Stimulated activated CD8-positive, alpha-beta memory T cell treated with anti-CD3 and anti-CD28 coated beads, Interleukin-4, amount 100 ng/mL, for 4 hours (primary cell): ENCODE measurements at places on chromosomes 13 and 19.

DNA sequence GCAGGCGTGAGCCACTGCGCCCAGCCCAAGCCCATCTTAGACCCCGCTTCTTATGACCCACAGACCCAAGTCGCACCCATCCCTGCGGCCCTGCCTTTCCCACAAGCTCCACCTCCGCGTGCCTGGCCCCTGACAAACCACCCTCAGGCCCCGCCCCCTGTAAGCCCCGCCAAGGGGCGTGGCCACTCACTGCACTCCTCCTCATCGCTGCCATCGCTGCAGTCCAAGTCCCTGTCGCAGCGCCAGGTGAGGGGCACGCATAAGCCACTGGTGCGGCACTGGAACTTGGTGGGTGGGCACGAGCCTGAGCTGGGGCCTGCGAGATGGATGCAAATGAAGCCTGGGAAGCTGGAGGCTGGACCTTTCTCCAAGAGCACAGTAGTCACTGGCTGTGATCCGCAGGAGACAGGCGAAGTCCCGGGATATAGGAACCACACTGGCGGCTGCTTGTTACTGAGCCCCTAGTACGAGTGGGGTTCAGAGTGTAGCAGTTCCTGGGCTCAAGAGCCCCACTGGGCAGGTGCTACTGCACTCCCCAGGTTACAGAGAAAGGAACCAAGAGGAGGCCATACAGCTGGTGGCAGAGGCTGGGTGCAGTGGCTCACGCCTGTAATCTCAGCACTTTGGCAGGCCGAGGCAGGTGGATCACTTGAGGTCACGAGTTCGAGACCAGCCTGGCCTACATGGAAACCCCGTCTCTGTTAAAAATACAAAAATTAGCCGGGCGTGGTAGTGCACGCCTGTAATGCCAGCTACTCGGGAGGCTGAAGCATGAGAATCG, 3.1 kb downstream of the CD320 start:
- DNase-seq: no peak

DNA sequence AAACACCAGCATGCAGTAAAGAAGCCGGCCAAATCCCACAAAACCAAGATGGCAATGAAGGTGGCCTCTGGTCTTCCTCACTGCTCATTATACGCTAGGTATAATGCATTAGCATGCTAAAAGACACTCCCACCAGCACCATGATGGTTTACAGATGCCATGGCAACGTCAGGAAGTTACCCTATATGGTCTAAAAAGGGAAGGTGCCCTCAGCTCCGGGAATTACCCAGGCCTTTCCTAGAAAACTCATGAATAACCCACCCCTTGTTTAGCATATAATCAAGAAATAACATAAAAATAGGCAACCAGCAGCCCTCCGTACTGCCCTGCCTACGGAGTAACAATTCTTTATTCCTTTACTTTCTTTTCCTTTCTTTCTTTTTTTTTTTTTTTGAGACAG, 21.1 kb upstream of the PLEKHF1 start:
- no peak for DNase-seq

DNA sequence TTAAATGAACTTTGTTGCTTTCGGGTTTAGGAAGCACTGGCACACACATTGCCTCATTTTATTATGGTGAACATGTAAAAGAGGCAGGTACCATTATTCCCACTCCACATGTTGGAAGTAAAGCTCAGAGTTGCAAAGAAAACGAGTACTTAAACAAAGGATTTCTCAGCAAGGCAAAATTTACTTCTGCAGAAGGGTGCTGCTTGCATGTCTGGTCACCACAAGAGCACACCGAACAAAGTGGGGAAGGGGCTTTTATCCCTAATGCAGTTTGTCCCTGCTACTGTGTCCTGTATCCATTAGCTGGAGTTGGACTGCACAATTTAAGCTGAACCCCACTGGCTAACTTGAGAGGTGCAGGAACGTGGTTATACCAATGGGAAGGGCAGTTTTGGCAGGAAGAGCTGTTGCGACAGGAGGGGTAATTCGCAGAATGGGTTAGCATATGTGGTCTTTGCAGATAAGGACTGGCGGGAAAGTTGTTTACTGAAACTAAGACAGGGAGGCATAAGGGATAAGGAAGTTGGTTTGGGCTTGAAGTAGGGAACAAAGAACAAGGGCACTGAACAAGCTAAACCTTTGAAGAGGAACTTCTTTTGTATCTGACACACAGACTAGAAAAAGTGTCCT, 545.5 kb downstream of the UQCRFS1 start:
- DNase-seq: no peak

DNA sequence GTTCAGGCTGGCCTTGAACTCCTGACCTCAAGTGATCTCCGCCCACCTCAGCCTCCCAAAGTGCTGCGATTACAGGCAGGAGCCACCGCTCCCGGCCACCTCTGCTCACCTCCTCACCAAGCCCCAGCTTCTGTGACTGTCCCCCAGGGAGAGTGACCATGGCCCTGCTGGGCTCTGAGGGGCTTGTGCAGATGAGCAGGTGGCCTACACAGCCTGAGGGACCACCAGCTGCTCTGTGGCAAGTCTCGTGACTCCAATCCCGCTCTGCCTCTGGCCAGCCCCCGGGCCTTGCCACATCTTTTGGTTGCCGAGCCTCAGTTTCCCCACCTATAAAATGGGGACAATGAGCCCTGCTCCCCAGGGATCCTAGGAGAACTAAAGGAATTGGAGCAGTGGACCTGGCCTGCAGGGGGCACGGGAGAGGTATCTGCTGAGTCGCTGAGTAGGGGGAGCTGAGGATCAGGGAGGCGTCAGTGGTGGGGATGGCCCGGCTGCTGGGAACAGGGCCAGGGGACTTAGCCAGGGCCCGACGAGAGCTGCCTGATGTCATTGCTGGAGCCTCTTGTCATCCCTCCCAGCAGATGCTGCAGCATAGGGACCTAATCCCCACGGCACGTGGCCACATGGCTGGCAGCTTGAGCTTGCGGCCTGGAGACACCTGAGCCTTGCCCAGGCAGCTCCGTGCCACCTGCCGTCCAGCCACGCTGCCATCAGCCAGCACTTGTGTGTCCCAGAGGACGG, 74.7 kb downstream of the GADD45B start:
- DNase-seq: no peak

DNA sequence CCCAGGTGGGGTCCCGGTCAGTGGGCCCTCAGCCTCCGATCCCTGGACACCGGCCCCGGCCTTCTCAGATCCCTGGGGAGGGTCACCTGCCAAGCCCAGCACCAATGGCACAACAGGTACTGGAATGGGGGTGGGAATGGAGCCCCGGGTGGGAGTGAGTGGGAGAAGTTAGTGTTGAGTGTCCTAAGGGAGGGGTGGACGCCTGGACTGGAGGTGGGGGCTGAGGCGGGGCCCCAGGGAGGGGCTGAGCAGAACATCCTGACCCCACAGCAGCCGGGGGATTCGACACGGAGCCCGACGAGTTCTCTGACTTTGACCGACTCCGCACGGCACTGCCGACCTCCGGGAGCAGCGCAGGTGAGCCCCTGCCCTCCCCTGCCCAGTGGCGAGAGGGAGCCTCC, 17.7 kb downstream of the EPN1 start:
- DNase-seq: no peak

DNA sequence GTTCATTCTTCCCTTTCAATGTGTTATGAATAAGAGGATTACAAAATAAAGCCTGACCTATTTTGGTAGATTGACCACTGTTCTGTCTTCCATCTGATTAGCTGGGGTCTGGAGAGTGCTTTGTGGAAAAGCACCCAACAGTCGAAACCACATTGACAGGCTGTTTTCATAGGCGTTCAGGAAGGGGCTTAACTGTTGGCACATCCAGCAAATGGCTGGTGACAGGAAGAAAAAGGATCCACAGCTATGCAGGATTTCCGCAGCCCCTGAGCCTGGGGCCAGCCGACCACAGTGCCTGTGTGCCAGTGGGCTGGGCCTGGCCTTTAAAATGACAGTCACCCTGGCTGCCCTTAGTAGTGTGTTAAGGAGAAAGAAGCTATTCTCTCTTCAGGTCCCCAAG, 113.3 kb downstream of the SIPA1L3 start:
- DNase-seq: no peak

- DNase-seq: no peak
These were observed 21.4 kb upstream of the LILRA2 start for GRCh38 chr19:54551950-54552912.

- no peak for DNase-seq
These were observed 148.7 kb downstream of the VWA8 start for GRCh38 chr13:41812237-41812636.

- DNase-seq: no peak
These were observed 3.1 kb downstream of the CARS2 start for GRCh38 chr13:110702591-110703526.

- peak; percentile 43 for DNase-seq
These were observed 202.9 kb downstream of the ATP8A2 start for GRCh38 chr13:25574437-25575411.

GRCh38 chr13:75919660-75920199, 283.6 kb downstream of the LMO7 start:
- no peak for DNase-seq

DNA sequence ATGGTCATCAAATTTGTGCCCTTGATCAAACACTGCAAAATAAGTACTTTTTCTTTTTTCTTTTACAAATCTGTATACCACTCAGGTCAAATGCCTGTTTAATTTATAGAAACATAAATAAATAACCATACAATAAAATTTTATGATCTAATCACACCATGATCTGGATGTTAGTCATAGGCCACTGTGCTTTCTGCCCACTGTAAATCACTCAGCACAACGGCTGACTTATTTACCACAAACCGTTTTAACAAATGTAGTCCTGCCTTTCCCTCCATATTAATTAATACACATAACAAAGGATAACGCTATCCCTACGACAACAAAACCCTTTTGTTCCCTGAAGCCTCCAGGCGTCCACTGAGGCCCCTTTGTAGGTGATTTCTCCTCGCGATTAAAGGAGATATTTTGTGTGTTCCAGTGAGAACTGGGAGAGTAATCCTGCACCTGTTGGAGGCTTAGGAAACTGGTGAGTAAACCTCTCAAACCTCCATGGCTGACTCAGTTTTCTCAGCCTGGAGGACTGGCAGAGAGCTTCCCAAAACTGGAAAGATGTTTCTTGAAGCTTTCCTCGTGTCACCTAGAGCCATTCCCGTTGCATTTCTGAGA, 477.1 kb upstream of the SGCG start:
- no peak for DNase-seq

DNA sequence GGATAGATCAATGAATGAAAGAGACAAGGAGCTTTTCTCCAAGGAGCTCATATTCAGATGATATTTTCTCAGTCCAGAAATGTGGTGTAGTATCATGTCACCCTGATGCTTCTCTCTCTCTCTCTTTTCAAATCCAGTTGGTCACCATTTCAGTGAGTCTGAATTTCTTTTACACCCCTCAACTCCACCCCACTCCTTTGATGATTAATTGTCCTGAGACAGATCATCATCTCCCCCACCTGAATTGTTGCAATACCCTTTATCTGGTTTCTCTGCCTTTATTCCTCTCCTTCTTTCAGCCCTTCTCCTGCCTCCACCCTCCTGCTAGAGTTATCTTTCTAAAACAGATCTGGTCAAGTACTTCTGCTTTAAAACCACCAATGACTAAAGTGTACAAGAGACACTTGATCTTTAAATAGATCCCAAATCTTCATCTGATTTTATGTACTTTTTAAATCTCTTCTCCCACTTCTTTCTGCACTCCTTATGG, 299.8 kb downstream of the KLF5 start:
- no peak for DNase-seq
